ENCODE measurements at places on chromosomes 6 and 20. TPM values are rescaled to one million over a fixed set of nuclear protein-coding genes. Genes with fewer than 3 reads are reported as not detected.

PTCRA gene
- not detected for total RNA-seq

DNA sequence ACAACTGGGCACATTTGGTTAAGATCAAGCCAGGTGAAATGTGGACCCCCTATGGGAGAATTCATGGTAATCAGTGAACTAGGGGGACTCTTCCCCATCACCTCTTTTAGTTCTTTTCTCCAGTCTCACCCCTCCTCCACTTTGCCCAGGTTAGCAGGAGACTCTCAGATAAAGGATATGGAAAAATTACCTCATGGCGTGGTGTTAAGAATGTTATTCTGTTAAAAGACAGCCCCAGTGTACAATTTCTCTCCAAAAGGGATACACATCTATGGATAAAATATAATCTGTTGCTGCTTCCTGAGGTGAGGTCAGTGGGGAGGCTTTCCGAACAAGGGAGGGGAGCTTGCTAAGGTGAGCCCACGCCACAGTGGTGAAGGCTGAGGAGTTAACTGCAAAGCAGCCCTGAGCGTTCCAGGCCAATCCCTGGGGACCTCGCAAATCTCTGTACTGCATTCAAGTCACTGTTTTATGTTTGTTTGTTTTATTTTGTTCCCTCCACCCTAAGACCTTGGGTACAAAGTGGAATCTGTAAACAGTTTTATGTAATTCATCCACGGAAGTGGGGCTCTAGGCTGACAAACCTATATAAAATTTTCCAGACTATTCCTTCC, 52.0 kb downstream of the ADGRF1 start:
- DNase-seq, result no peak

DNA sequence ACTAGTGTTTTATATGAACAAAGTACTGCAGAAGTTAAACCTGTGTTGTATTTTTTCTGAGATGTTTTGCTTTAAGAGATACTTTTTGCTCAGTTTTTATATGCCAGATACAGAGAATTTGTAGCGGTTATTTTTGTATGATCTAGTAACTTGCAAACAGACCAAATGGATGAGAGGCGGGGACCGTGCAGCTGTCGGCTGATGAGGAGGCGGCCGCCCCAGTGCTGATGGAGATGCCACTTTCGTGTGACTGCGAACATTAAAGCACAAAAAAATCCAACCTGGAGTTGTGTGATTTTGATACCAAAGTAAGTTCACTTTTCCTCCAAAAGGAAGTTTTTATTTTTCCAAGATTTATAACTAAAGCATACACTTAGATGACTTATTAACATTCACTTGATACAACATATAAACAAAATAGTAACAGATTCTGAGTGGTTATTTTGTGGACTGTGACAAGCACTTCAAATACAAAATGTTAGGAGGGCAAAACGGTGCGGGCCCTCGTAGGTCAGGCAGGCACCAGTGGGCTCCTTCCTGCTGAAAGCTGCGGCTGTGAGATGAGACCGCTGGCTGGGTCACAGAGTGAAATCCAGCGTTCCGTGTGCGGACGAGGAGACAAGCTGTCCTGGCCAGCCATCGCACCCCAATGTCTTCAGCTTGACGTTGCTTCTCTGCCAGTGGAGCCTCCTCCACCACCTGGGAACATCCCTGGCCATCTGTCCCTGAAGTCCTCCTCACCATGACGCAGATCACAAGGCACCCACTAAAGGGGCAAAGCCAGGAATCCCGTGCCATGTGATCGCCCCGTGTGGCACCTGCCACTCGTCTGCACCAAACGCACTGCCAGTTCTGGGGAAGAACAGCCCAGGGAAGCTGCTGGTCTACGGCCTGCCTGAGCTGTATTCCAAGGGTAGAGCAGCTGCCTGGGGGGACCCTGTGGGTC, 4.0 kb upstream of the OGFR start:
- no peak for DNase-seq

DNA sequence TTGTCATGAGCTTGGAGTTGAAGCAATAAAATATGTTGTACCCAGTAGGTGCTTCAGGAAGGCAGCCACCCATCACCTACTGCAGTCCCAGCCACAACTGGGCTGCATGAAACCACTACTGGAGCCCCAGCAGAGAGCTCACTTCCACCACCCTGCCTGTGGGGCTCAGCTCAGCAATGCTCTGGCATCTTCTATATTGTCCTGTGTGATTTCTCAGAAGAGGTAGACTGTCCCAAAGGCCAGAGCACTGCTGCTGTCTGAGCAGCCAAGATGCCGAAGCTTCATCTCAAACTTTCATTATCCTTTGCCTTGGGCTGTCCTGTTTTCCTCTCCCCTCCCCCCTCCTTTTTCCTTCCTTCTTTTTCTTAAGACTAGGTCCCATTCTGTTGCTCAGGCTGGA, 126.9 kb downstream of the DHX35 start:
- no peak for DNase-seq

MATN4 gene
- not detected for total RNA-seq

GRCh38 chr6:26743157-26743821, 83.7 kb upstream of the ZNF322 start:
- DNase-seq, result no peak
